Cardiac fibroblast (primary cell): ENCODE measurements at places on chromosomes 12 and 14.

DNA sequence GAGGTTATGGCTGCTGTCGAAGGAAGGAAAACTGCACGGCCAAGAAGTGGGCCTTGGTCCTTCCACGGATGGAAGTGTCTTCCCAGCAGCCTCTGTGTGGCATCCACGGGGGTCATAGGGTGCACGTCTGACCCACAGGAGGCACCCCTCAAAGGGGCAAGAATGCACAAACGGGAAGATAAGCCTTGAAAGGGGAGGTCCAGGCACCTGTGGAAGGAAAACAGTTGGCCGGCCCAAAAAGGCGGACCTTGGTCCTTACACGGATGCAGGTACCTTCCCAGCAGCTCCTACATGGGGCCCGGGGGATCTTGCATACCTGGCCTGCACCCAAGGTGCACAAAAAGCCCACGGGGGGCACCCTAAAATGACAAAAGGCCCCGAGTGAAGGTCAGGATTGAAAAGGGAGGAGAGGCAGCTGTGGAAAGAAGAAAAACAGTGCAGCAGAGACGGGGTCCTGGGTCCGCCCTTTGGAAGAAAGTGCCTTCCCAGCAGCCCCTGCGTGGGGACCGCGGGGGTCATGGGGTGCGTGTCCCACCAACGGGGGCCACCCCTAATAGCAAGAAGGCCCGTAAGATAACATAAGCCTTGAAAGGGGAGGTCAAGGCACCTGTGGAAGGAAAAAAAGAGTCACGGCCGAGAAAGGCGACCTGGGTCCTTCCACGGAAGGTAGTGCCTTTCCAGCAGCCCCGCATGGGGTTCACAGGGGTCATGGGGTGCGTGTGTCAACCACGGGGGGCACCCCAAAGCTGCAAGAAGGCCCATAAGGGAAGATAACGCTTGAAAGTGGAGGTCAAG, 276.1 kb downstream of the ALG10 start:
- DNase-seq = no peak

DNA sequence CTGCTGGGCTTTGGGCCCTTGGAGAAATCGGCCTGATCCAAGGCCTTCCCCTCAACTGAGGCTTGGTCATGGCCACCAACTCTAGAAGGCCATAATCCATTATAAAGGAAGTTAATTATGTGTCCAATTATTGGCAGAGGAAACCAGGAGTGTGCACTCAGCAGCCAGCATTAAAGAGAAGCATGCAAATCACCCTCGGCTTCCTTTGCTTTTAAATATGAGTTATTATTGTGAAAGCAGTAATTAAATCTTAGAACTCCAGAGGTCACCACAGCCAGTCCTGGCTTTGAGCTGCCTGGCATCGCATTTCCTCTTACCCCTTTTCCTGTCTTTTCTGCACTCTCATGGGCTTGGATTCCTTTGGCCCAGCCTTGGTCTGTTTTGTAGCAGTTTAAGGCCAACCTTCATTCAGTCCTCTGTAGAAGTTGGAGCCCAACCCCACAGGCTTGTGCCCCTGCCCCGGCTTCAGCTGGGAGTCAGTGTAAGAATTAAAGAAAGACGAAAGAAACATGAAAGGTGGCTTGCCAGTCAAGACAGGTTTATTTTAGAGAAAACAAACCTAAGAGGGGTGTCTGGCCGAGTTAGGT, 14.7 kb upstream of the KRT86 start:
- no peak for DNase-seq

- DNase-seq = no peak
These were observed 26.6 kb downstream of the DDX51 start for GRCh38 chr12:132117558-132117875.

DNA sequence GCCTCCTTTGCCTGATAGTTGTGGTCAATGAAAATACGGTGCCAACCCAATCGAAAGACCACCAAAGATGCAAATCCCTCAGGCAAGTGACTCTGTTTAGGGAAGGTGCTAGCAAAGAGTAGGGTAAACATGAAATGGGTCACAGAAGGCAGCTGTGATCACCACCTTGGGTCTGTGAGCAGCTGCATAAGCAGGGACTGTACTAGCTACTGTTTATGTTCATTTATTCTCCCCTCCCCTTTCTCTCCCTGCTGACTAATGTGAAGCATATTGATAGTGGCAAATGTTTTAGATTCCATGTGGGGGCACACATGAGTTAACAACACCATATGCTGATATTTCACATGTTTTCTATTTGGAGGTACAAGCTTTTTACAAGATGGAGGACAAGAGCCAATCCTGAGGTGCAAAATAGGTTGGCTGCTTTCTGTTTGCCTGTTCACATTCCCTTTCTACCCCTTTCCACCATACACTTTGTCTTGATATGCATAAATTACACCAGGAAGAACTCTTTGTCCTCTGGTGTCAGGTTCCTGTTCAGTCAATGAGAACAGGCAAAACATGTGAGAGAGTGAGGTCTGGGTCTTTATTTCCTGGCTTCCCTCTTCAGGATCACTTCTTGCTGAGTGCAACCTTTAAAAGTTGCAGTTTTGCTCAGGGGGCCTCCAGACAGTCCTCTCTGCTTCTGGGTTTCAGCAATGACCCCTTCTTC, 71.1 kb downstream of the AVPR1A start:
- DNase-seq = peak; percentile 19

DNA sequence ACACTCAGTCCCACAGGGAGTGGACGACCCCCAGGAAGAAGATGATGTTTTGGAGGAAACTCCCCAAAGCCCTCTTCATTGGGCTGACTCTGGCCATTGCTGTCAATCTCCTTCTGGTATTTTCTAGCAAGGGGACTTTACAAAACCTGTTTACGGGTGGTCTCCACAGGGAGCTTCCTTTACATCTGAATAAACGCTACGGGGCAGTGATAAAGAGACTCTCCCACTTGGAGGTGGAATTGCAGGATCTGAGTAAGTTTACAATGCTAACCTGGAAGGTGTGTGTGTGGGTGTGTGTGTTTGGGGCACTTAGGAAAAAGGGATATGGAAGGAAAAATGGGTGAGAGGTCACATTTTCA, 416 bp downstream of the GALNT8 start:
- no peak for DNase-seq

GRCh38 chr12:65526311-65526710, 247.8 kb downstream of the MSRB3 start:
- no peak for DNase-seq

DNA sequence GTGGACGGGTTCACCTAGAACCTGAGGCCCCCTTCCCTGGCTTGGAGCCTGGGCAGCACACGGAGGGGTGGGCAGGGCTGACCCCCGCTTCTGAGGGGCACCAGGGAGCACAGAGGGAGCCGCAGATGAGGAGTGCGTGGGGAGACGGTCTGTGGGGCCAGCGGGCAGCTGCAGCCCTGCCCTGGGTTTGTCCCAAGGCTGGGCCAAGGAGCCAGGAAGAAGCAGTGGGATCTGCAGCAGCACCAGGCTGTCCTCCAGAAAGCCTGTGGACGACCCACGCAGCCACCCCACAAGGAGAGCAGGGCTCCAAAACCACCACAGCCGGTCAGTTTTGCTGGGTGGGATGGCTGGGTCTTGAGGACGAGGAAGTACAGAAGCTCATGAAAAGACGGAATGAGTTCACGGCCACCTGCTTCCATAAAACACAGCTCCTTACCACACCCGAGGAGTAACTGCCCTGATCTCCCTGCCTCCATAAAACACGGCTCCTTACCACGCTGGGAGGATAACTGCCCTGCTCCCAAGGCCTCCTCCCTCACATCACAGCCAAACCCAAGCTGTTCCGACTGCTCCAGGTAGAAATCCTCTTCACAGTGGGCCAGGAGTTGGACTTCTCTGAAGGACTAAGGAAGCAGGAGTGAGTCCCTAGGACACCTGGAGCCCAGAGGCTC, 9.9 kb upstream of the GOLGA3 start:
- DNase-seq = no peak

DNA sequence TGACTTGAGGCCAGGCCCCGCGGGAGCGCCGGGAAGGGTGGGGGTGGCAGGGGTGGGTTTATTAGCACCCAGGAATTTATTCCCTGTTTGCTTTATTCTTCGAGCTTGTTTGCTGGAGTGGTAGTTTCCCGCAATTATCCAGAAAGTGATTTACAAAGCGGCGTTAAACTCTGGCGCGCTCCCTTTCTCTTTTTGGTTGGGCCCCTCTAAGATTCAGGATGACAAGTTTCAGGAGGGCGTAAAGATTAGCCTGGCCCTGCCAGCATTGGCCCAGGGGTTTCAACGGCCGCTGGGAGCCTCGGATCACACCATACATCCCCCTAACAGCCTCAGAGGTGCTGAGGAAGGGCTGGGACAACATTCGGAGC, 444 bp upstream of the NKX2-8 start:
- no peak for DNase-seq

DNA sequence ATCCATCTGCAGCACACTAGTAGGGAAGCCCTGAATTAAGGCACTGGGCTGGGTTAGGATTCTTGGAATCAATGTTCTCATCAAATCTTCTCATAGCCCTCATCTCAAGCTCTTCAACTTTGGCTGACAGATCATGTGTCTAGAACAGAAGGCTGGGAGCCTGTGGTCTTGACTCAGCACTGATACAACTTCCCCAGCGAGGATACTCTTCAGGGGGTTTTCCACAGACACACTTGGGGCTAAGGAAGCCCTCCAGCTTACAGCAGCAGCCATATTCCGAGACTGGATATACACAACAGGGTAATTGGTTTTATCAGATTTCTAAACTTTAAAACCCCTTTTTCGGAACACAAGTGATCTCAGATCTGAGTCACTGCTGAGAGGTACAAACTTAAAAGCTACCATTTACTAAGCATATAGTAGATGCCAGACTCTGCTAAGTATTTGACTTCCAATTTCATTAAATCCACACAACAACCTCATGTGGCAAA, 3.5 kb downstream of the FMNL3 start:
- peak; percentile 31 for DNase-seq

GRCh38 chr12:30599608-30600007, 96.1 kb downstream of the IPO8 start:
- peak; percentile 11 for DNase-seq

DNA sequence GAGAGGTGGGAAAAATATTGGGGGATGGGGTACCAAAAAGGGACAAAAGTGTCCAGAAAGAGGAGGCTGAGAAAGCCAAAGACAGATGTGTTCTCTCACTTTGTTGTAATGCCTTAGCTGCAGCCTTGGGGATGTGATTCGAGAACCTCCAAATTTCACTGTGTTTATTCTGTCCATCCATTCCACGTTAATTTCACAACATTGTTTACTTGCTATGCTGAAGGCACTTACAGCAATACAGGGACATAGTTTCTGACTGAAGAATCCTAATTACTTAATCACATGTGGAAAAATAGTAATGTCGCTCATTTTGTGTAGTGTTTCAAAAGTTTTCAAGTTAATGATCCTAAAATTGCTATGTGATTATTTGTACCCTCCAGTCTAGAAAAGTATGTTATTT, 146.2 kb upstream of the SLC38A2 start:
- DNase-seq = no peak
